Subcutaneous preadipocyte (primary cell): ENCODE measurements at places on chromosomes 12 and 14. TPM values are rescaled to one million over a fixed set of nuclear protein-coding genes. Genes with fewer than 3 reads are reported as not detected.

LRTM2 gene
- not detected in 2 replicates for total RNA-seq

PGF gene
- 1.1 and 6.3 TPM in 2 replicates for total RNA-seq

PTPRB gene
- under 0.01 TPM in 1 of 2 replicates, not detected in the other for total RNA-seq

NR1H4 gene
- total RNA-seq = not detected in 2 replicates
